ENCODE measurements at places on chromosomes 1 and 21.

DNA sequence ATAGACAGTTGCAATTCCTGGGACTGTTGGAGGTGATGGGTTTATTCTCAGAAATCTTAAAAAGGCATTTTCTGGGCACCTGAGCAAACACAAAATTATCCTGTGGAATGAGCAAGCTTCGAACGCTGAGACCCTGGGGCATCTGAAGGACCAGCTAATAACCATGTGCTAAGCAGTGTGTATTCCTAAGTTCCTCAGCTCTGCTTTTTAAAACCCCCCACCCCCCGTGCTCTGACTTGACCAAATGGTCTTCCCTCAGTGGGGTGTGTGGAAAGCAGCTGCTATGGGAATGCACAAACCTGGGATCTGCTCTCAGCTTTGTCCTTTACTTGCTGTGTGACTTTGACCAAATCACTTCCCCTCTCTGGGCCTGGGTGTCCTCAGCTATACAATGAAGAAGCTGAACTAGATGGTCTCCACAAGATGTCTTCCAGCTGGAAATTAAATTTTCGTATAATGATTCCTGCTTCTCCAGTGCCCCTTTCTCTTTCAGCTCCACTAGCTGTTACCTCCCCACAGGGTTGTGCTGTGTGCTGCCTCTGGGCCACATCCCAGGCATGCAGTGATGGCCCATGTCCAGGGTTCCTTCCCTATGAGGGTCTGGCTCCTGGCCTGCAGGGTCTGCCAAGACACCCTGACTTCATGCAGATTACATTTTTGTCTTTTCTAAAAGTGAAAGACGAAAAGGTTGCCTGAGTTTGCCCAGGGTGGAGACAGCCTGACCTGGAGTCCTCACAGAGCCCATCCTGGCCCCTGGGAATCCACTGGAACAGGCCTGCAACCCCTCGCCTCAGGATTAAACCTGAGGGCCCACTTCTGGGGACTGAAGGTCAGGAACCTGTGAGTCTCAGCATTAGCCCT lies 14.9 kb upstream of the CD247 start:
- H3K27ac ChIP-seq, result no peak overlapping the region
- H3K4me3 ChIP-seq, result no peak overlapping the region
- no peaks in the 10 kb centered on the region for H3K27me3 ChIP-seq

- no peaks in the 10 kb centered on the region for H3K27me3 ChIP-seq
- H3K27ac ChIP-seq, result no peak overlapping the region
- H3K36me3 ChIP-seq, result no peaks in the 10 kb centered on the region
- no peak for DNase-seq
- H3K4me3 ChIP-seq, result no peak overlapping the region
These were observed 1.1 kb downstream of the TFF2 start for GRCh38 chr21:42349420-42350317.

GRCh38 chr1:26723013-26723991 lies 27.5 kb downstream of the ARID1A start:
- no peaks in the 10 kb centered on the region for H3K36me3 ChIP-seq
- DNase-seq, result peak; percentile 37

- no peak overlapping the region for H3K27ac ChIP-seq
- no peak for DNase-seq
- H3K4me3 ChIP-seq, result no peak overlapping the region
- no peaks in the 10 kb centered on the region for H3K36me3 ChIP-seq
- no peaks in the 10 kb centered on the region for H3K27me3 ChIP-seq
These were observed 1679.0 kb upstream of the B3GALT2 start for GRCh38 chr1:194865383-194865782.

DNA sequence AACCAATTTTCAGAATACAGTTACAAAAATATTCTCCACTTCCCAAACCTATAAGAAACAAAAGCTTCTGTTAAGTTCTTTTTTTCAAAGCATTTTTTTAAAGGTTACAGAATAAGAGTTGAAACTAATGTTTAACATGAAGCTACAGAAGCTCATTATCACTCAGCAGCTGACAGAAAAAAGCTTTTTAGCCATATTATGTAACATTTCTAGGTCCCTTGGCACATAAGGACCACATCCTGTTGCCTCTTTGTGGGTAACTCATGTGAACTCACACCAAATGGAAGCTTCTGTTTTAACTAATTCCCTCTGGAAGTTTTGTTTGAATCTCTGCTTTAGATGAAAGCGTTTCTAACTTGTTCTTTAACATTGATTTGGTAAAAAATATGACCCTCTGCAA lies 242.5 kb upstream of the TMPRSS15 start:
- no peak for DNase-seq
- no peaks in the 10 kb centered on the region for H3K27me3 ChIP-seq
- H3K4me1 ChIP-seq, result no peaks in the 10 kb centered on the region
- H3K27ac ChIP-seq, result no peak overlapping the region

DNA sequence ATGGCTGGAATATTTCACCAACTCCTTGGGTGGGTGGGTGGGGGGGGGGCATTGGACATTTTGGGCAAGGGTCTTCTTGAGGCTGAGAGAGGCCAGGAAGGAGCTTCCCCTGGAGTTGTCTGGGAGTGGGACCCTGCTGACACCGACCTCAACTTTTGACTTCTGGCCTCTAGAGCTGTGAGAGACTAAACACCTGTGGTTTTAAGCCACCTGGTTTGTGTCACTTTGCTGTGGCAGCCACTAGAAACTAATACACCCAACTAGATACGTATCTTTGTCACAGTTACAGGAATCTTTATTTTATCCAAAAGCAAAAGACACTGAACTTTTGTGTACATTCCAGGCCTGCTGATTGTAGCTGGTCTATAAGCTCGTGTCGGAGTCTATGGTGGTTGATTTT lies 9.9 kb upstream of the RIPK4 start:
- peaks cover 26% of the 10 kb centered on the region for H3K27me3 ChIP-seq
- DNase-seq, result no peak
- H3K4me3 ChIP-seq, result no peak overlapping the region
- H3K4me1 ChIP-seq, result no peaks in the 10 kb centered on the region

- peaks cover 15% of the 10 kb centered on the region for H3K36me3 ChIP-seq
- peak within 1 kb of the TSS; percentile 91 for H3K4me3 ChIP-seq
- H3K4me1 ChIP-seq, result peaks cover 15% of the 10 kb centered on the region
- H3K27ac ChIP-seq, result peak within 1 kb of the TSS; percentile 93
- no peaks in the 10 kb centered on the region for H3K27me3 ChIP-seq
- peak; percentile 98 for DNase-seq
These were observed at the start of gene MORC3 for GRCh38 chr21:36319767-36320420. TSS of gene MORC3 (plus strand) at chr21:36320197. CDS start at chr21:36320265, 68 bp downstream.

DNA sequence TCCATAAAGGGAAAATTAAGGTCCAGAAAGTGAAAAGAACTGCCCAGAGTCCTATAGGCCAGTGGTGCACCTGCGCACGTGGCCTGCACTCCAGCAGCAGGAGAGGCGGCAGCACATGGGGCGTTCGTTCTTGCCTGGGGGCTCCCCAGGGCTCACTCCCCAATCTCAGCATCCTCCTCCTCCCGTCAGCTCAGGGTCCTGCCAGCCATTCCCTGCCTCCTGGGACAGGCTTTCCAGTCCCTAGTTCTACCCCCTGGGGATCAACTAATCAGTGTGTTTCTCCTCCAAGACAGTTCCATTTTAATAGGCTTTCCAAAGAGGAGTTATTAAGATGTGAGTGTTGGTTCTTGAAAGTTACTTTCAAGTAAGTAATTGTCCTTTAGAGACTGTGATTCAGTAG lies 1.2 kb upstream of the A3GALT2 start:
- no peak overlapping the region for H3K4me3 ChIP-seq
- no peaks in the 10 kb centered on the region for H3K4me1 ChIP-seq
- no peaks in the 10 kb centered on the region for H3K27me3 ChIP-seq
- H3K27ac ChIP-seq, result no peak overlapping the region

- H3K27me3 ChIP-seq, result no peaks in the 10 kb centered on the region
- no peak for DNase-seq
- no peak overlapping the region for H3K4me3 ChIP-seq
- H3K4me1 ChIP-seq, result no peaks in the 10 kb centered on the region
- no peaks in the 10 kb centered on the region for H3K36me3 ChIP-seq
These were observed 221.4 kb upstream of the L1TD1 start for GRCh38 chr1:61973100-61973837.

- H3K4me1 ChIP-seq, result peaks cover 22% of the 10 kb centered on the region
- peak within 1 kb of the TSS; percentile 83 for H3K4me3 ChIP-seq
- H3K36me3 ChIP-seq, result no peaks in the 10 kb centered on the region
- peak within 1 kb of the TSS; percentile 65 for H3K27ac ChIP-seq
- peaks cover 1% of the 10 kb centered on the region for H3K27me3 ChIP-seq
These were observed at the start of gene PLEKHG5 for GRCh38 chr1:6491480-6491962. TSS of gene PLEKHG5 (minus strand) at chr1:6491667. CDS start at chr1:6477571, 14,096 bp downstream.

DNA sequence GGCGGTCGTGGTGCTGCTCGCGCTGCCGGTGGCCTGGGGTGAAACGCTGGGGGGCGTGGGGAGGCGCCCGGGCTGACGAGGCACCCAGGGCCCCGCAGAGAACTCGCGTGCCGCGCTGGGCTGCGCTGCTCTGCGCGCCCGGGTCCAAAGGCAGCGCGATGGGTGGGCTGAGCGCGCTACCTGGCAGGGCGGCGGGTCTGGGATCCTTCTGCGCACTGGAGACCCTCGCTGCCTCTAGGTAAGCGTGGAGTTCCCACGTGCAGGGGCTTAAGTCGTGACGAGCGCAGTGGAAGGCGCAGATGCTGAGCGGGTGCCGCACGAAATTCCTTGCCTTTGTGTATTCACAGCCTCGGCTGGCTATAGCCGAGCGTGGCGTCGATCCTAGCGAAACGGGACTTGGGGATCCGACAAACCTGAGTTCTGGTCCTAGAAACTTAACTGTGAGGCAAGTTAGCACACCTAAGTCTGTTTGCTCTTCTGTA lies 24.6 kb downstream of the CR1L start:
- peaks cover 5% of the 10 kb centered on the region for H3K27me3 ChIP-seq
- no peak overlapping the region for H3K27ac ChIP-seq
- no peak for DNase-seq

DNA sequence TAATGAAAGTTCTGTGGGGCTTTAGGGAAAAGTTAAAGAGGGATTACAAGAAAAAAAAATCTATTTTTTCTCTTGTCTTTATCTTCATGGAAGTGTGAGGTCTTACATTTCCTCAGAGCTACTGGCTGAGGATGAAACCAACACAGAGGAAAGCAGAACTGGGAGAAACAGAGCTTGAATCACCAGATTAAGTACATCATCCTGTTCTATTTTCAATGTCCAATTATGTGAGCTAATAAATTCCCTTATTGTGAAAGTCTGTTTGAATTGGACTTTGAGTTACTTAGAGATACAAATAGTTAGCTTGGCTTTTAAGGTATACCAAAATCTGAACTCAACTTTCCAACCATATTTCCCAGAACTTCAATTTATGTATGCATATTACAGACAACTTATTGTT lies 69.2 kb downstream of the LPGAT1 start:
- H3K36me3 ChIP-seq, result no peaks in the 10 kb centered on the region
- H3K27ac ChIP-seq, result no peak overlapping the region
- DNase-seq, result no peak
- no peaks in the 10 kb centered on the region for H3K4me1 ChIP-seq
- no peaks in the 10 kb centered on the region for H3K27me3 ChIP-seq

GRCh38 chr1:182110635-182111034 lies 49.1 kb upstream of the ZNF648 start:
- DNase-seq, result no peak
- no peaks in the 10 kb centered on the region for H3K27me3 ChIP-seq
- no peaks in the 10 kb centered on the region for H3K36me3 ChIP-seq
- H3K4me1 ChIP-seq, result no peaks in the 10 kb centered on the region
- no peak overlapping the region for H3K27ac ChIP-seq

DNA sequence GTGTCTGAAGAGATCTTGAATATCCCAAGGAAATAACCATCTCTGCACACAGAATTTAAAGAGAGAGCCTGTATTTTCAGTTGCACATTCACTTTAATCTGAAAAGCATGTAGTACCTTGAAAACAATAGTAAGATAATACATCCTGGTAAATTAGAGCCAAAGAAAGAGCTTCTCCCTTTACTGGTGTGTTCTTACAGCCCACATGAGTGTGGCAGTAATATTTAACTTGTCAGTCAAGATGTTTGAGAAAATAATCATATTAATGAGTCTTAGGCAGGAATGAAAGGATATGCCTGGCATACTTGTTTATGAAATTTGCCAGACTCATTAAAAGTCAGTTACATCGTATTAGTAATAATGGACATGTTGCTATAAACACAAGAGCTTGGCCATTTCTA lies 908.4 kb upstream of the ADGRL4 start:
- H3K4me1 ChIP-seq, result no peaks in the 10 kb centered on the region
- no peaks in the 10 kb centered on the region for H3K27me3 ChIP-seq
- no peaks in the 10 kb centered on the region for H3K36me3 ChIP-seq
- DNase-seq, result no peak
- no peak overlapping the region for H3K27ac ChIP-seq

- H3K27ac ChIP-seq, result no peak overlapping the region
- peaks cover 11% of the 10 kb centered on the region for H3K27me3 ChIP-seq
- no peak overlapping the region for H3K4me3 ChIP-seq
These were observed 92.9 kb downstream of the EDEM3 start for GRCh38 chr1:184661801-184662200.

DNA sequence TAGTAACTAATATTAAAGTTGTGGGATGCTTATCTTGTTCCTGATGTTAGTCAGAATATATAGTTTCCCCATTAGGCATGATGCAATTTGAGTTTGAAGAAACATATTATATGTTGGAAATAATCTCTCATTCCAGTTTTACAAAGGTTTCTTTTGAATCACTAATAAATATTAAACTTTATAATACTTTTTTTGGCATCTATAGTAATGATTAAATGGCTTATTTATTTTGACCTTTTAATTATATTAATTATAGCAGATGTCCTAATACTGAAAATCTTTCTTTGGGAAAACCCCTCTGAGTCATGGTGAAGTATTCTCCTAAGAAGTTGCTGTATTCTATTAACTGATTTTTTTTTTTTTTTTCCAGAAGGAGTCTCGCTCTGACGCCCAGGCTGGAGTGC lies 28.5 kb upstream of the PTGS2 start:
- no peak for DNase-seq
- H3K27me3 ChIP-seq, result no peaks in the 10 kb centered on the region
- H3K4me1 ChIP-seq, result no peaks in the 10 kb centered on the region
- H3K27ac ChIP-seq, result no peak overlapping the region
- no peak overlapping the region for H3K4me3 ChIP-seq

DNA sequence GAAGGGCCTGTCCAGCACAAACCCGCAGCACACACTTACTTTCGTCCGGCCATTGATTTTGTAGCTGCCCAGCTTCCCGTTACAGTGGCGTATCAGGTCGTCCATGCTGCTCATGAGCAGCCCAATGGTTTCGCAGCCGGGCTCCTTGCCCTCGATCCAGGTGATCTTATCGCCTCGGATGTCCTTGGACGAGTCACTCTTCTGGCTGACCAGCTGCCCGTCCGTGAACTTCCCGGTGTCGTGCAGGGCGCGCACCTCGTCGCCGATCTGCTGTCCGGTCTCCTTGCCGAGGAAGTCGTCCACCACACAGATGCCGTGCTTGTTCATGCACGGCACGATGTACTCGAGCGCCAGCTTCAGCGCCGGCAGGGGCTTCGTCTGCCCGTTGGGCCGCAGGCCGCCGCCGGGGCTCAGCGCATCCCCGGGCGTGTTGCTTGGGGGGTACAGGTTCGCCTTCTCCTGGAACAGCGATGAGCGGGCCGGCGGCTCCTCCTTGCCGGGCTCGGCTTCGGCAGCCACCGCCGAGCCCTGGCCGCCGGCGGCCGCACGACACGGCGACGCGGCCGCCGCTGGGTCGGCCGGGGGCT lies 1.0 kb downstream of the EGLN1 start:
- peaks cover 27% of the 10 kb centered on the region for H3K4me1 ChIP-seq
- peak; percentile 8 for DNase-seq
- H3K27me3 ChIP-seq, result no peaks in the 10 kb centered on the region
- peak overlapping the region; percentile 67 for H3K4me3 ChIP-seq
- peak overlapping the region; percentile 68 for H3K27ac ChIP-seq
- no peaks in the 10 kb centered on the region for H3K36me3 ChIP-seq

All from effector memory CD4-positive, alpha-beta T cell (primary cell).